ENCODE measurements at places on chromosomes 2 and 18.

- peaks cover 8% of the 10 kb centered on the region for H3K27me3 ChIP-seq
- peak overlapping the region; percentile 20 for H3K27ac ChIP-seq
- peaks cover 5% of the 10 kb centered on the region for H3K36me3 ChIP-seq
Observed at GRCh38 chr2:219199470-219200211, 6.9 kb upstream of the ZFAND2B start.

GRCh38 chr2:55175254-55176093 is 56.6 kb downstream of the CLHC1 start:
- H3K27me3 ChIP-seq: no peaks in the 10 kb centered on the region
- H3K4me1 ChIP-seq: peaks cover 6% of the 10 kb centered on the region
- H3K36me3 ChIP-seq: no peaks in the 10 kb centered on the region
- no peak overlapping the region for H3K4me3 ChIP-seq
- no peak overlapping the region for H3K27ac ChIP-seq

DNA sequence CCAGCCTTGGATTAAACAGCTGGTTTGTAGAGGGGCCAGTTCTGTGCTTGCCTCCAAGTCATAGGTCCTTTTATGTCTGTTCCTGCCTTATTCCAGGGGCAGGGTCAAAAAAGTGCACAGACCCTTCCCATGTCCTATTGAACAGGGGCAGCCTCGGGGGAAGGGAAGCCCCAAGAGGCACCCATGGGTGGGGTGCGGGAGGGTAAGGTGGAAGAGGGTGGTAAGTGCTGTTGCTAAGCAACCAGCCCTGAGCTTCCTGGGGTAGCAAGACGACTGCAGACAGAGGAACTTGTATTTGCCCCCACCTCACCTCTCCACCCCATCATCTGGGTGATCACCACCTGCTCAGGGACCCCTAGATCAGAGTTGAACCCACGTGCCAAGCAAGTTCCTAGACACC is 7.7 kb downstream of the DNMT3A start:
- no peaks in the 10 kb centered on the region for H3K36me3 ChIP-seq
- no peak for DNase-seq
- H3K27me3 ChIP-seq: peaks cover 9% of the 10 kb centered on the region
- no peak overlapping the region for H3K4me3 ChIP-seq

DNA sequence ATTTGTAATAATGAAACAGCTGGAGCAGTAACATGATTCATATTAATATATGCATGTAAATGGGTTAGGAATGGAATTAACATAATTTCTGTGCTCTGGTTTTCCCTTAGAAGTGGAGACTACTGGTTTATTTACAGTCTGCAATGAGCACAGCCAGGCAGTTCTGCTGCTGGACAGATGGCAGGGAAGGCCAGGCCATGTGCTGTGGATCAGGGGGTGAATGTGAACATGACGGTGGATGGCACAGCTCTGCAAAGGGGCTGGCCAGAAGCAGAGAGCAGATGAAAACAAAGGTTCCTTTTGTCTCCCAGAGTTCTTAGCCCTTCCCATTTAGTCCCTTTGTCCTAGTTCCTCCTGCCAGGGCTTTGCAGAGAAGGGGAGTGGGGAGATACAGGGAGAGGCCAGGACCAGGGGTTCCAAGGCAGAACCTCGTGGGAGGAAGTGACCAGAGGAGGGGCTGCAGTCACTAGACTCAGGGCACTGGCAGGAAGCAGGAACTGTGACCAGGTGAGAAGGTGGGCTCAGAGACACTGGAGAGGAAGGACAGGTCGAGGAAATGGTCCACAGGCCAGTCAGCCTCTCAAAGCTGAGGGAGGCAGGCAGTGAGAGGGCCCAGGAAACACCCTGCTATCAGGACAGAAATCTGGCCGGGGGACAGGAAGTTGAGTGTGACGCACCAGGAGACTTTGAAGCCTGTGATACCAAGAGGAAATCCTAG is 112.9 kb upstream of the ATP8B1 start:
- H3K4me3 ChIP-seq: no peak overlapping the region
- H3K27ac ChIP-seq: peak overlapping the region; percentile 91
- H3K4me1 ChIP-seq: peaks cover 31% of the 10 kb centered on the region
- no peaks in the 10 kb centered on the region for H3K36me3 ChIP-seq

Measured in nephron progenitor cell (in vitro differentiated cells).